ENCODE measurements at places on chromosomes 12 and 14.
A peak's percentile ranks its signal among the peaks of the same experiment; 100 is the strongest.

DNA sequence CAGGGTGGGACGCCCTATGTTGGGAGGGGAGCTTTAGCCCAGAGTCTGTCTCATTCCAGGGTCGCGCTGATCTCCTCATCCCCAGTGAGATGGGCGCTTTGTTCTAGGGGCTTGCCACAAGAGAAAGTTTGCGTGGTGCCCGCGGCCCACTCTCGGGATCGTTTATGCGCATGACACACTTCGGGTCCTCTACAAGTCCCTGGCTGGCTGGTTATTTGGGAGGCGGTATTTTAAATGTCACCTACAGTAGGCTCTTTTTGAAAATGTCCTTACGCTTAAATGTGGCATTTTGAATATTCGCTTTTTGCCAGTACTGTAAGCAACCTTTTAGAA is 541 bp downstream of the GOLT1B start:
- DNase-seq: no peak

DNA sequence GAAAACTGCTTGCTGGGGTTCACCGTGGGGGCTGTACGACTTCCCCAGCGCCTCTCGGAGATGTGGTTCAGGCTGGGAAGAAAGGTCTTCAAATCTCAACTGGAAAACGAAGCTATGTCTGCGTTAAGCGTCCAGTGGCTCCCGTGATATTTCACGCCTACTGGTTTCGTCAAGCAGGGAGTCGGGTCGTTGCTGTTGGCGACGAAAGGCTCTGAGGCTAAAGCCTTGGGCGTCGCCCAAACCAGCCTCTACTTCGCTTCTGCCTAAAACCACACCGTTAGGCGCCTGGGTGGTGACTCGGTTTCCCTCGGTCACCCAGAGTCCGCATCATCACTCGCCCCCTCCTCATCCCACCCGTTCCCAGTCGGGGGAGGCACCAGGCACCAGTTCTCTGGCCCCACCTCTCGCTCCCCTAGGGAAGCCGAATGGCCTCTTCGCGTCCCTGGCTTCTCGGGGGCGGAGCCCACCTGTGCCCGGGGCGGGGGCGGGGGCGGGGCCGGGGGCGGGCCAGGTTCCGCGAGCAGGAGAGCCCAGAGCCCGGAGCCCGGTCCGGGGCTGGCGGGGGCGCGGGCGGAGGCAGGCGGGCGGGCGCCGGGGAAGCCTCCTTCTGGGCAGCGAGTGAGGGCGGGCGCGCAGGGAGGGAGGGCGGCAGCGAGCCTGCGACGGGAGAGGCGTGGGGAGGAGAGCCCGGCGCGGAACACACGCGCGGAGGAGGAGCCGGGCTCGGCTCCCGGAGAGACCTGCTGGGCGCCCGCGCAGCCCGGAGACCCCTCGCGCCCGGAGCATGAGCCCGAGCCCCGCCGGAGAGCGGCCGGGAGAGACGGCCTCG is at the start of gene B4GALNT3:
Gene B4GALNT3 (plus strand): TSS at position 510 of the 829 bp plus-strand sequence. CDS start 438 bp downstream, outside the sequence.
- no peak for DNase-seq

DNA sequence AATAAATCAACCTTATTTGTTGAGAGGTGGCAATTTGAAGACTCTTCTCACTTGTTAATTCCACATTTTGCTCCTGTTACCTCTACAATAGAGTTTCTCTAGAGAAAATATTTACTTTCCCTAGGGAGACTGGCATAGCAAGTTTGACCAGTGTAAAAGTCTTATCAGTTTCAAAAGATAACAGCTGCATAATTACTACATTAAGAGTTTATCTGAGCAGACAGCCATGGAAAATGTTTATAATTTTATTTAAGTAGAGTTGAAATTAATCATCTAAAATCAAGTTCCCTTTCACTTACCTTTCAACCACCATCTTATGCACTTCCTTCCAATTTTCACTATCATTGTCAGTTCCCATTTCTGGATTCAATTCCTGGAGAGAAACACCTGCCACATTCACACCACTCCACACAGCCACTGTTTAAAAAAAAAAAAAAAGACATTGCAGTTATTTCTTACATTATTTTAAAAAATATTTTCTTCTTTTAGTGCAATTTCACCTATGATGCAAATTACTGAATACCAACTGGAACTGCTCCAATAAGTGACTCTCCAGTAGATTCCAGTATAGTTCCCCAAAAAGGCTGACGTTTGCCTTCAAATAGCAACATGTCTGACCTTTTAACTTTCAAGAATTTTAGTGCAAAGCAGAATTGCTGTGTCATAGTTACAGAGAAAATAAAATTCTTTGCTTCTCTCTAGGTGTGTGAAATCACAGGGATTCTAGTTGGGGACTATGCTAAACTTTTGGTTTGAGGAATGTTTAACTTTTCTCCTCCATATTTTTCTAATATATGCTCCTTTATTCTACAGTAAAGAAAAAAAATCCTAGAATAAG is 19.4 kb downstream of the LDHB start:
- DNase-seq: no peak

DNA sequence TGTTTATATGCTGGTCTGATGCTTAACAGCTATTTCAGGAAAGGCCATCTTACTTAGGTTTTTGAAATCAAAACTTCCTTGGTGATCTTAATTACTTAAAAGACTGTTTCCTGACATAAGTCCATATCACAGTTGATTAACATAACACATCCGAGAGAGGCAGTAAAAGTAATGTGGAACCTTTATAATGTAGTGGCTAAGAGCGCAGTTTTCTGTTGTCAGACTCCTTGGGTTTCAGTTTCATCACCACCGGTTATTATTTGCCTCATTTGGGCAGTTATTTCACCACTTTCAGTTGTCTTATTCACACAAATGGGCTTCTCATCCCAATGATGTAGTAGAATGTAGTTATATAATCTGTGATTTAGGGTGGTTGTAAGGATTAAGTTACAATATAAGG is 30.9 kb downstream of the TBC1D15 start:
- DNase-seq: no peak

- no peak for DNase-seq
Measured at GRCh38 chr14:55120571-55121495, 8.2 kb upstream of the LGALS3 start.

GRCh38 chr14:23727566-23728335 is 91.6 kb downstream of the DHRS2 start:
- peak; percentile 80 for DNase-seq

DNA sequence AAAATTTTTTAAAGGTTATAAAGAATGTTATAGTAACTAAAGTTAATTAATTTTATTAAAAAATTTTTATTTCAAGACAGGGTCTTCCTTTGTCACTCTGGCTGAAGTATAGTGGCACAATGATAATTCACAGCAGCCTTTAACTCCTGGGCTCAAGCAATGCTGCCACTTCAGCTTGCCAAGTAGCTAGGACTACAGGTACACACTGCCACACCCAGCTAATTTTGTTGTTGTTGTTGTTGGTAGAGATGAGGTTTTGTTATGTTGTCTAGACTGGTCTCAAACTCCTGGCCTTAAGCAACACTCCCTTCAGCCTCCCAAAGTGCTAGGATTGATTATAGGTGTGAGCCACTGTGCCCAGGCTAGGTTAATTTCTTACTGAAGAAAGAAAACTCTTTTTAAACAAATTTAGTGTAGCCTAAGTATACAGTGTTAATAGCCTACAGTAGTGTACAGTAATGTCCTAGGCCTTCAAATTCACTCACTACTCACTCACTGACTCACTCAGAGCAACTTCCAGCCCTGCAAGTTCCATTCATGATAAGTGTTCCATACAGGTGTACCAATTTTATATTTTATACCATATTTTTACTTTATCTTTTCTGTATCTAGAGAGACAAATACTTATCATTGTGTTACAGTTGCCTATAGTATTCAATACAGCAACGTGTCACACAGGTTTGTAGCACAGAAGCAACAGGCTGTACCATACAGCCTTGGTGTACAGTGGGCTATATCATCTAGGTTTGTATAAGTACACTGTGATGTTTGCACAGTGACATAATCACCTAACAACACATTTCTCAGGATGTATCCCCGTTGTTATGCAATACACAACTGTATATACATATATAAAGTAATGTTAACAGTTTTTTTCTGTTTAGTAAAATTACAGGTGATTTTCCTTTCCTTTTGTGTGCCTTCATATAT is 24.7 kb upstream of the DNAAF2 start:
- DNase-seq: no peak

Data from kidney glomerular epithelial cell (primary cell).